Thoracic aorta (tissue), 2 donors: ENCODE measurements at places on chromosomes 1 and 21. TPM values are rescaled to one million over a fixed set of nuclear protein-coding genes. Genes with fewer than 3 reads are reported as not detected.

The ACTL8 gene
- total RNA-seq = not detected

- H3K27me3 ChIP-seq = no peaks in the 10 kb centered on the region
- DNase-seq = no peak
- H3K4me3 ChIP-seq = peak overlapping the region; percentile 51
- H3K4me1 ChIP-seq = peaks cover 43% of the 10 kb centered on the region
- H3K36me3 ChIP-seq = no peaks in the 10 kb centered on the region
These were observed 10.8 kb upstream of the PLEKHG5 start for GRCh38 chr1:6502000-6502891.

GRCh38 chr1:118090130-118090529 is 94.9 kb downstream of the SPAG17 start:
- H3K4me1 ChIP-seq = no peaks in the 10 kb centered on the region
- no peak overlapping the region for H3K4me3 ChIP-seq
- H3K27ac ChIP-seq = no peak overlapping the region
- no peak for DNase-seq

The MPL gene
- not detected for total RNA-seq

GRCh38 chr1:185939142-185939541 is 205.0 kb downstream of the HMCN1 start:
- H3K4me3 ChIP-seq = no peak overlapping the region
- H3K27me3 ChIP-seq = no peaks in the 10 kb centered on the region
- no peak overlapping the region for H3K27ac ChIP-seq

- H3K27me3 ChIP-seq = no peaks in the 10 kb centered on the region
- H3K27ac ChIP-seq = no peak overlapping the region
- H3K4me1 ChIP-seq = no peaks in the 10 kb centered on the region
- DNase-seq = no peak
These were observed 13.5 kb upstream of the ATP2B4 start for GRCh38 chr1:203612932-203613682.

The YBEY gene
- total RNA-seq = 11.9 TPM

DNA sequence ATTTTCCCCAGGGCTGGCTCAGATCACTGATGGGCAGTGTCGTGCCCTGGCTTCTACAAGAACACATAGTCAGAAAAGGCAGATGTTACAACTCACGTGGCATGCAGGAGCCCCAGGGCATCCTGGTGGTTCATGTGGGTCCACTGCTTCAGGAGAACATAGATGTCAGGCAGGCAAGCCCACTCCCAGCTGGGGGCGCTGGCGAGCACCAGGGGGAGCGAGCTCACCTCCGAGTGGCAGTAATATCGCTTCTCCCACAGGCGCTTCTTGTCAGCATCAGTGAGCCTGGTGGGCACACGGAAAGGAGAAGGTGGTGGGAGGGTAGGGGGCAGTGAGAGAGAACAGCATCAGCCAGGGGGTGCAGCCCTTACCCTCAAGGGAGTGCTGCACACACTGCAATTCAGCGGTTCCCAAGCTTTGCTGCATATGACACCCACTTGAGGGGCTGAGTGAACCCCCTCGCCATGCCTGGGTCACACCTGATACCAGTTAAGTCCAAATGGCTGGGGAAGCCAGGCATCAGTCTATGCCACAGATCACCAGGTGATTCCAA is 34.3 kb upstream of the PPP1R15B start:
- no peak overlapping the region for H3K27ac ChIP-seq
- H3K4me1 ChIP-seq = peaks cover 59% of the 10 kb centered on the region
- H3K36me3 ChIP-seq = peaks cover 27% of the 10 kb centered on the region
- no peaks in the 10 kb centered on the region for H3K27me3 ChIP-seq
- no peak overlapping the region for H3K4me3 ChIP-seq
- no peak for DNase-seq

The CASQ1 gene
- total RNA-seq = 10.7 TPM

GRCh38 chr1:9910076-9910422 is at the start of gene CTNNBIP1:
Gene CTNNBIP1, minus strand, starts transcription at chr1:9910269. Its CDS starts 38,205 bp downstream, at chr1:9872064.
- no peaks in the 10 kb centered on the region for H3K36me3 ChIP-seq
- peaks cover 21% of the 10 kb centered on the region for H3K4me1 ChIP-seq
- peak within 1 kb of the TSS; percentile 99 for H3K27ac ChIP-seq
- peak within 1 kb of the TSS; percentile 96 for H3K4me3 ChIP-seq
- DNase-seq = no peak

The RNU1-1 gene
- under 0.01 TPM for total RNA-seq

- no peak for DNase-seq
- no peaks in the 10 kb centered on the region for H3K27me3 ChIP-seq
- no peaks in the 10 kb centered on the region for H3K36me3 ChIP-seq
- H3K27ac ChIP-seq = no peak overlapping the region
These were observed 19.0 kb upstream of the AGO1 start for GRCh38 chr1:35863881-35864625.

- no peak for DNase-seq
- peaks cover 10% of the 10 kb centered on the region for H3K36me3 ChIP-seq
- no peak overlapping the region for H3K4me3 ChIP-seq
These were observed 9.1 kb downstream of the IBA57 start for GRCh38 chr1:228174482-228175315.

DNA sequence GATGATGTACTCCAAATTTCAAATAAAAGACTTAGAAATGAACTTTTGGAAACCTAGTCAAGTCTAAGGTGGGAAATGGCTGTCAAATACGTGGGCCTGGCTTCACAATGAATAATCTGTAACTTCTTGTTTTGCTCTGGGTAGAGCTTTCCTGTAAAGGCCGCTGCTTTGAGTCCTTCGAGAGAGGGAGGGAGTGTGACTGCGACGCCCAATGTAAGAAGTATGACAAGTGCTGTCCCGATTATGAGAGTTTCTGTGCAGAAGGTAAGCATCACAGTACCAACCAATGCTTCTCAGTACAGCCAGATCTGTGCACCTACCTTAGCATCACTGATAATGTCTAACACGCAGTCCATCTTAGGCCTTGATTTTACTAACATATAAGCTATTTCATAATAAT is 73.6 kb downstream of the TPR start:
- H3K27ac ChIP-seq = no peak overlapping the region
- H3K36me3 ChIP-seq = no peaks in the 10 kb centered on the region
- H3K4me1 ChIP-seq = peaks cover 6% of the 10 kb centered on the region
- no peak overlapping the region for H3K4me3 ChIP-seq

The KCNC4 gene
- 12.7 TPM for total RNA-seq

DNA sequence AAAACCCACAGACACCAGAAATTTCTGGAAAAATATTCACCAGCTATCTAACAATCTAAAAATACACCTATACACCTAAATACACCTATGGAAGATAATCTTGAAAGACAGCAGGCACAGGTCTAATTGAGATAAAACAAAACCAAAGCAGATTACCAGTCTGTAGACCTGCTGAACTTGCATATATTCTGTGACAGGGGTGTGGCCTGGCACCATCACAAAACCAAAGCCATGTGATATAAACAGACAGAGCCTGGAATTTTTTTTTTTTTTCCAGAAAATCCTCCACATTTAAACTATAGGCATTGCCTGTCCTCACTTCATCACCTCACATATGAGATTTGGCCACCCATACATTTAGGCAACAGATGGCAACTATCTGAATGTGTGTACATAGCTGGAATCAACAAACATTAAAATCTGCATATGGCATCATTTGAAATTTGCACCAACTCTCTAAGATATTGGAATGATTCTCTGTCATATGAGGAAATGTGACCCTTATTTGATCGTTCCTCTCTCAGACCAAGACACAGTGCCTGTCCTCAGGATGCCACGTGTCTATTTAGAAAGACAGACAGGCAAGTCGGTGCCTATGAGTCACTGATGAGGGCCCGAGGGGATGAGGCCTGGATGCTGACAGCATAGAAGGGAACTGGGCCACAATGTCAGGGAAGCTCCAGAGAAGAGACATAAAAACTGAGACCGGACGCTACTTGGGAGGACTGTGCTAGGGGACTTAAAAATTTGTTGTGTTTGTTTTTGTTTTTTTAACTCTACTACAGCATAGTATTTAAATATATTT is 32.6 kb downstream of the NMNAT2 start:
- no peak overlapping the region for H3K4me3 ChIP-seq
- no peak overlapping the region for H3K27ac ChIP-seq
- no peaks in the 10 kb centered on the region for H3K27me3 ChIP-seq
- no peaks in the 10 kb centered on the region for H3K4me1 ChIP-seq
- no peaks in the 10 kb centered on the region for H3K36me3 ChIP-seq

DNA sequence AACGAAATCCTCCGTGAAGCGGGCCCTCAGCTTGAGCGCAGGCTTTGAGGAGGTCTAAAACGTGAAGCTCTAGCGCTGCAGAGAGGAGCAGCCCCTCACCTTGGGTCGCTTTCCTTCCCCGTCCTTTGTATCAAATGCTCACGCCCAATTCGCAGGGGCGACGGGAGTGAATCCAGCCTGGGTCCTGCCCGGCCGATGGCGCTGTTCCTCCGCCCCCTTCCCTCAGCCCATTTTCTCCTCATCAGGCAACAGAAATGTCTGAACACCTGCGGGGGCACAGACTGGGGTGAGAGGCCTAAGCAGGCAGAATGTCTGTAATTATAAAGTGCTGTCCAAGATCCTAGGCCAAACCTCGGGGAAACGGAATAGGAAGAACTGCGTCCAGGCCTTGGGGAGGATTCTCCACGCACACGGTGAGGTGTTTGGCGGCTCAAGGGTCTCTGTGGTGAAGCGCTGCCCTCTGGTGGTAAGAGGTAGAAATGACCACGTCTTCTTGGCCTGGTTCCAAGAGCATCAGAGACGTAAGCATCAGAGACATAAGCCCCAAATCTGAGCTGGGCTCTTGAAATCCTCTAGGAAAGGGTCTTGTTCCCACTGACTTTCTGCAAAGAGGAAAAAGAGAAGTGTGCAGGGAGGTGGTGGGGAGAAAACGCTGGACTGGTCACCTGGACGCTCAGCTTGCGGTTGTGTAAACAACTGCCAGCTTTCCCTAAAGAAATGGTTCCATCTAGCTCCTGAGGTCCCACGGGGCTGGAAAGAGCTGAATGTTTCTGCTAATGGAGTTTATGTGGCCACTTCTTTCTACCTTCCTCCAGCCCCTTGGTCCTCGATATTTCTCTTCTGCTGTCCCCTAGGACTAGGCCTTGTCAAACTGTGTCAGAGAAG is 92.1 kb upstream of the CD53 start:
- DNase-seq = peak; percentile 25
- H3K4me3 ChIP-seq = no peak overlapping the region
- H3K27ac ChIP-seq = no peak overlapping the region
- no peaks in the 10 kb centered on the region for H3K4me1 ChIP-seq

DNA sequence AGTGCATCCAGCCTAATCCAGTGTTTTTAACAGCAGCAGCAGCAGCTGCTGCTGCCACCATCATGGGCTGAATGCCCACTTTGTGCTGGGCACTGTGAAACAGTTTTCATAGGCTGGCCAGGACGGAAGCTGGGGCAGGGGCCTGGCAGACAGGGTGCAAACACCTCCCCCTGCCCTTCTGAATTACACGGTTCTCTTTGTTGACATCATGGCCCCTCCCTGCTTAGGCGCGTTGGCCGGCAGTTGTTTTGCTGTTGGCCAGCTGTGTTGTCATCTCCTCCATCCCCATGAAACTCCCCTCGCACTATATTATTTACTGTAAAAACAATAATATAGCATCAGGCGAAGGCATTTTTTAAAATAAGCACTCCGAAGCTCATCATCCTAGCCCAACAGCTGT is 33.1 kb downstream of the PTPRU start:
- H3K36me3 ChIP-seq = peaks cover 4% of the 10 kb centered on the region
- H3K27ac ChIP-seq = no peak overlapping the region
- no peak overlapping the region for H3K4me3 ChIP-seq
- no peak for DNase-seq
- no peaks in the 10 kb centered on the region for H3K27me3 ChIP-seq

The RAB3B gene
- not detected for total RNA-seq

GRCh38 chr1:21706151-21706835 is 37.1 kb upstream of the RAP1GAP start:
- peaks cover 58% of the 10 kb centered on the region for H3K36me3 ChIP-seq
- no peaks in the 10 kb centered on the region for H3K4me1 ChIP-seq
- H3K4me3 ChIP-seq = no peak overlapping the region

- peaks cover 27% of the 10 kb centered on the region for H3K4me1 ChIP-seq
- DNase-seq = no peak
- H3K27me3 ChIP-seq = no peaks in the 10 kb centered on the region
- H3K36me3 ChIP-seq = peaks cover 6% of the 10 kb centered on the region
- H3K27ac ChIP-seq = peak overlapping the region; percentile 98
- peak overlapping the region; percentile 98 for H3K4me3 ChIP-seq
These were observed 636 bp downstream of the VAMP4 start for GRCh38 chr1:171740987-171741871.

DNA sequence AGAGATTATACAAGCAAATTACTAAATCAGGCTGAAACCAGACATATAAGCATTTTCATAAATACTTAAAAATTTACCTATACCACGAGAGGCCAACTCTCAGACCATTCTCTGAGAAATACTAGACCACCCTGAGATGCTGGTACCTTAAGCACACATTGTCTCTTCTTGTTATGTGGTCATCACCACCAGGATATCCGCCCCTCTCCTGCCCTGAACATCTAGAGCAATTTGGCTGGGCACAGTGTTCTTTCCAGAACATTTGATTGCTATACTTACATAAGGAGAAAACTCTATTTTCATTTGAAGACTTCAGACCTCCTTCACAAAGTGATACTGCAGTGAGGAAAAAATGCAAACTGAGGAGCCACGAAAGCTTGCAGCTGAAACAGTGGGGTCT is 36.2 kb upstream of the DUSP10 start:
- H3K4me3 ChIP-seq = no peak overlapping the region
- no peaks in the 10 kb centered on the region for H3K36me3 ChIP-seq
- H3K27me3 ChIP-seq = no peaks in the 10 kb centered on the region
- no peak for DNase-seq
- no peaks in the 10 kb centered on the region for H3K4me1 ChIP-seq

GRCh38 chr1:178330153-178330552 is 166.6 kb downstream of the CLEC20A start:
- no peak for DNase-seq
- H3K36me3 ChIP-seq = no peaks in the 10 kb centered on the region
- H3K27ac ChIP-seq = no peak overlapping the region
- H3K4me1 ChIP-seq = no peaks in the 10 kb centered on the region
- H3K27me3 ChIP-seq = no peaks in the 10 kb centered on the region
- no peak overlapping the region for H3K4me3 ChIP-seq

The S100A7A gene
- total RNA-seq = not detected

The OR2L8 gene
- total RNA-seq = not detected

The FCRL6 gene
- total RNA-seq = not detected

The ELAPOR1 gene
- 1.4 TPM for total RNA-seq

- no peak for DNase-seq
- no peaks in the 10 kb centered on the region for H3K36me3 ChIP-seq
- no peaks in the 10 kb centered on the region for H3K4me1 ChIP-seq
- no peaks in the 10 kb centered on the region for H3K27me3 ChIP-seq
- H3K4me3 ChIP-seq = no peak overlapping the region
These were observed 59.2 kb downstream of the LHX9 start for GRCh38 chr1:197976368-197976767.

The HUNK gene
- total RNA-seq = 0.27 TPM

GRCh38 chr1:7454052-7454815 is 316.9 kb upstream of the VAMP3 start:
- no peak overlapping the region for H3K4me3 ChIP-seq
- H3K36me3 ChIP-seq = no peaks in the 10 kb centered on the region
- H3K27me3 ChIP-seq = no peaks in the 10 kb centered on the region
- peaks cover 12% of the 10 kb centered on the region for H3K4me1 ChIP-seq

GRCh38 chr1:59892841-59893811 is 33.4 kb downstream of the CYP2J2 start:
- peaks cover 7% of the 10 kb centered on the region for H3K27me3 ChIP-seq
- no peaks in the 10 kb centered on the region for H3K4me1 ChIP-seq
- no peak overlapping the region for H3K4me3 ChIP-seq
- no peak overlapping the region for H3K27ac ChIP-seq
- no peaks in the 10 kb centered on the region for H3K36me3 ChIP-seq
- no peak for DNase-seq
